ENCODE measurements at places on chromosomes 6 and 20.
A peak's percentile ranks its signal among the peaks of the same experiment; 100 is the strongest.

- no peak for DNase-seq
Measured at GRCh38 chr20:56465997-56466396, 2.4 kb upstream of the RTF2 start.

- DNase-seq: peak; percentile 26
Measured at GRCh38 chr6:143026696-143027449, 33.8 kb upstream of the AIG1 start.

- no peak for DNase-seq
Measured at GRCh38 chr6:170288091-170288631, 2.7 kb downstream of the DLL1 start.

DNA sequence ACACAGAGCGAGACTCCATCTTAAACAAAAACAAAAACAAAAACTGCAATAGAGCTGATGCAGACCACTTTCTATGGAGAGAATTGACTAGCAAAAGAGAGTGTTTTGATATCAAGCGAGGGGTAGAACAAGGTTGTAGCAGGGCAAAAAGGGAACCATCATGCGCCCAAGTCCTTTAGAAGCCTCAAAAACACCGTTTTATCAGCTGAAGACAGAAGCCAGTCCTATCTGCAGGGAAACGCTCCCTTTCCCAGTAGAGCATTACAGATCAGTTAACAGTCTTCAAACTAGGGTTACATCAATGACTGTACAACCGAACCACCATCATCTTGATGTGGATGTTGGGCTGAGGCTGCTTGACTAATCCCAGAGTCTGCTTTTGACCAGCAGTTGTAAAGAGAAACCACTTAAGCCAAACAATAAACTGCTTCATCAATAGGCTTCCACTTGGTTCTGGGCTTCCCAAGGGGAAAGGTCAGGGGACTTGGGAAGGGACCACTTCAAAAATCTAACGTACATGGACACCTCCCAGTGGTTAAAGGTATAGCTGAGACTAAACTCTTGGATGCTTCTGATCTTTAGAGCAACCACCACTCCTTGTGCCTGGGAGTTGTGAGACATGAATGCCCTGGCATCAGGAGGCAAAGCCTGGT, 59.6 kb upstream of the SPDEF start:
- DNase-seq: no peak

- DNase-seq: no peak
Measured at GRCh38 chr20:57480444-57481160, 44.3 kb downstream of the CTCFL start.

DNA sequence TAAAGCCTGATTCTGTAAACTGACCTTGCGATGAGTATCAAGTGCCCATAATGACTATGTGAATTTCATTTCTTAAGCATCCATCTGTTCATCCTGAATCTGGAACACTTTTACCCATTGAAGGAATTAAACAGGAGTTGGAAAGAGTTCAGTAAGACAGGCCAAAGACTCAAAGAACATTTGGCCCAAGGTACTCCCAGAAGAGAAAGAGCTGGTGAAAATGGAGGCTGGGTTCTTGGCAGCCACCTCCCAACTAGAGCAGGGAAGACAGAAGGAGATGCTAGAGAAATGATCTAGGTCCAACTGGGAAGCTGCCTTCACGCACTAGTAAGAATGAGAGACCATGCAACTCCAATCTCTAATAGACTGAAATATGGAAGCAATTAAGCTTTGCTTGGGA, 290.8 kb upstream of the RNF24 start:
- no peak for DNase-seq

- no peak for DNase-seq
Measured at GRCh38 chr6:68741501-68742386, 106.7 kb downstream of the ADGRB3 start.

- DNase-seq: peak; percentile 17
Measured at GRCh38 chr6:13615792-13616120, 621 bp downstream of the NOL7 start.

DNA sequence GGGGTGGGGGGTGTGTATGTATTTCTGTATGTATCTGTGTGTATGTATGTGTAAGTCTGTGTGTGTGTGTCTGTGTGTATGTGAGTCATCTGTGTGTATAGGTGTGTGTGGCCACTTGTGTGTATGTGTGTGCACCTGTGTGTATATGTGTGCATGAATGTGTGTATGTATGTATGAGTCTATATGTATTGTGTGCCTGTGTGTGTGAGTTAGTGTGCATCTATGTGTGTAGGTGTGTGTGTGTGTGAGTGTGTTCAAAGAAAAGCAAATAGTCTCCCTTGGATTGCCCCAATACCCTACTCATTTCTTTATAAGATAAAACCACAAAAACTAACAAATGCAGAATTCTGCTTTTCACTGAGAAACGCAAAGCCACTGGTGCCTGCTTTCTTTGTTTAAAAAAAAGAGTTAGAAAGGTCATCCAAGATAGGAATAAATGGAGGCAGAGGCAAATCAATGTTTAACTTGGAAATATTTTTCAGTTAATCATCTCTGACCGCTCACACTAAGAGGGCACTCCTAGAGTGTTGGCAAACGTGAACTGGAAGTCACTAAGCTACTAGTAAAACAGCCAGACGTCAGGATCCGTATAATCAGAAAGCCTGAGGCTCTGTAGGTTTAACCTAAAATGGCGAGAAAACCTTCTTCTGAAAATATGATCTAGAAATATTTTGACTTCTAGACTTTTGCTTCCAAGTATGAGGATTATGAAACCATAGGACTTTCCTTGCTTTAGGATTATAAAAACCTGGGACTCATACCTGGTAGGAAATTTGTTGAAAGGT, 37.4 kb upstream of the JAG1 start:
- DNase-seq: no peak

- DNase-seq: no peak
Measured at GRCh38 chr6:170464524-170464979, 88.6 kb downstream of the PSMB1 start.

DNA sequence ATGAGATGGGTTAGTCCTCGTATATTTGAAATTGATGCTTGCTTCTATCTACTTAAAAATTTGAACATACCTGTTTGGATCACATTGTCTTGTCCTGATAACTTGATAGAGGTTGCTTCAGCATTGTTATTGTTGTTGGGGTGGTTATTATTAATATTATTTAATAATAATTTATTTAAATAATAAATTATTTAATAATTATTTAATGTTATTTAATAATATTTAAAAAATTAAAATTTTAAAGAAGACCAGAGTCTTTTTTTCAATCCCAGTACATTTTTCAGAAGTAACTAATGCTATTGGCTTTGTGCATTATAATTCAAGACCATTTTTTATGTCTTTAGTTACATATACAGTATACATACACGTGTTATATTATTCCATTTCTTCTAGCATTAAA, 116.6 kb upstream of the DUSP22 start:
- no peak for DNase-seq

- DNase-seq: no peak
Measured at GRCh38 chr6:13038315-13038714, 290.0 kb downstream of the TBC1D7 start.

DNA sequence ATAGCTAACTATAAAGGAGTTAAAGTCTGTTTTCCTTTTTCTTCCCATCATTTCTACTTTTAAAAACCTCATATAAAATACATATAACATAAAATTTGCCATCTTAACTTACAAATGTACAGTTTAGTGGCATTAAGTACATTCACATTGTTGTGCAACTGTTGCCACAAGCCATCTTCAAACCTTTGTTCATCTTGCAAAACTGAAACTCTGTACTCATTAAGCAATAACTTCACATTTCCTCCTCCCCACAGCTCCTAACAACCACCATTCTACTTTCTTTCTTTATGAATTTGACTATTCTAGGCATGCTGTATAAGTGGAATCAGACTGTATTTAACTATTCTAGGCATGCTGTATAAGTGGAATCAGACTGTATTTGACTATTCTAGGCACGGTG, 4.5 kb downstream of the CCDC170 start:
- no peak for DNase-seq

DNA sequence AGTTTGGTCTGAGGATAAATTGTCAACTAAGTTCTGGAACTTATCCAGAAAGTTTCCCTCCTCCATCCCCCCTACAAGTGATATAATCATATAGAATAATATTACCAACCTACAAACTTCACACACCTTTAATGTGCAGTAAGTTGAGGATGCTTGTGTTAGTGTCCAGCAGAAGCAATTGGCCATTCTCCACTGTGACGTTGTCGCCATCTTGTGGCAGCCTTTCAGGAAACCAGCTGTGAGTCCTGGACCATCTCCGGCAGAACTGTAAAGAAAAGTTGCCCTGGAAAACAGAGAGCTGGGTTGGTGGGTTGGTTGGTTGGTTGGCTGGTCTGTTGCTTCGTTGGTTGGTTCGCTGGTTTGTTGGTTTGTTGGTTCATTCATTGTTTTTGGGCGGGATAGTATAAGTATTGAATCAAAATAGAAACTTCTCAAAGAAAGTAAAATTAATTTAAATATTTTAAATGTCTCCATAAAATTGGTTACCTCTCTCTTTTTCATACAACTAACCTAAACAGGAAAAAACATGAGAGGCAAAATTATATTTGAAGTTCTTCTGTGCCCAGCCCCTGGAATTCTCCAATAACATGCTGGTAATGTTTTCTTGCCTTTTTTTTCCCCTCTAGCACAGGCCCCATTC, 127.5 kb downstream of the PKHD1 start:
- DNase-seq: no peak

DNA sequence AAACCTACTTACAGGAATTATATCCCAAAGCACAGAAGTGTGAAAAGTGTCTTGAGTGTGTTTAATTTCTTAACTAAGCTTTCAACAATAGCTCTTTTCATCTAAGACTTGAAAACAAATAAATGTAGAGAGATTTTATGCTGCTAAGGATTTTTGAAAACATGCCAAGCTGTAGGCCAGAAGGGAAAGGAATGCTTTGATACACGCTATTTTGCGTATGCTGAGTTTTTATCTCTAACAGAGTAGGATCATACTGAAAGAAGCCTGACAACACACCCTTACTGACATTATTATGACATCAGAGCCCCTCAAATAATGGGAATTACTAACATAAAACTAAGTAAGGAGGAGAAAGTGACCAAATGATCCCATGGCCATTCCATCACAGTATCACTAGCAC, 265.5 kb downstream of the KHDC1L start:
- DNase-seq: no peak

GRCh38 chr6:164159061-164159460, 744.5 kb downstream of the QKI start:
- no peak for DNase-seq

DNA sequence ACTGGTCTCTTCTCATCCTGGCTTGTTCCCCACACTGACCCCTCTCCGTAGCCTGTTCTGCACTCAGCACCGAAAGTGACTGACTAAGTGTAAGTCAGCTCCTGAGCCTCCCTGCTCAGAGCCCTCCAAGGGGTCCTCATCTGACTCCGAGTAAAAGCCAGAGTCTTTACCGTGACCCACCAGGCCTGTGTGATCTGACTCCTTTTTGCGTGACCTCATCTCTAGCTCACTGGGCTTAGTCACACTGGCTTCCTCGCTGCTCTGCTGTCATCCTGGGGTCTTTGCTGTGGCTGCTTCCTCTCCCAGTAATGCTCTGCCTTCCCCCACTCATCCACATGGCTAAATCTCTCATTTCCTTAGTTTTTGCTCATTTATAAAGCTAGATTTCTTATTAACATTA, 116.6 kb downstream of the PLCB4 start:
- no peak for DNase-seq

DNA sequence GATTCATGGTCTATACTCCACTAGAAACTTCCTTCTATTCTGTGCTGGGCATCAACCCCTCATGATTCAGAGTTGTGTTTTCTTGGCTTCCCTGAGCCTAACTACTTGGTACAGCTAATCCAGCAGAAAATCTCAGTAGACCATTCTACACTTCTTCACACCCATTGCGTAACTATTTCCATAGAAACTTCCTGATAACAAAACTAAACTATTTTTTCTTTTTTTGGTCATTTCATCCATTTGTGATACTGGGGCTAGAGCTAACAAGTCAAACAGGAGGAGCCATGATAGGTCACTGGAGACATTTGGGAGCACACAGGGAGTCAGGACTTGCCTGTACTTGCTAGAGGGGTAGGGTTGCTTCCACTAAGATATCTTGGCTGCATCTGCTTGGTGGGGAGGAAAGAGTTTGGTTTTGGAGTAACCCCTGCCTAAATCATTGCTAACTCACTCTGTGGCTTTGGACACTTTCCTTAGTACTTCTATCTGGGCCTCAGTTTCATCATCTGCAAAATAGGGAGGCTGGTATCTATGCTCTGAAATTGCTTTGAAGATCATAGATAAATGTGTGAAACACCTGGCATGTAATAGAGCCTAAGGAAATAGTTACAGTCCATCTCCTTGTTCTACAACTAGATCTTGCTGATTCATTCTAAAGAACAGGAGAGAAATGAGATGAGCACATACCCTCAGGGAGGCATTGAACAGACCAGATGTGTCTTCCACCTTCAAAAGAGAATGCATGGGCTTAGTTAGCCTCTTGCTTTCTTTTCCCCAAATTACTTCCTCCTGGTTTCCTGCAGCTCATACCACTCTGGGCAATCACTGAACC, 127.9 kb upstream of the ADGRF1 start:
- no peak for DNase-seq

- DNase-seq: no peak
Measured at GRCh38 chr6:75155631-75156030, 50.2 kb downstream of the COL12A1 start.

- DNase-seq: no peak
Measured at GRCh38 chr6:46690911-46691451, 3.3 kb downstream of the TDRD6 start.

GRCh38 chr20:53176134-53176533, 204.0 kb downstream of the TSHZ2 start:
- no peak for DNase-seq

DNA sequence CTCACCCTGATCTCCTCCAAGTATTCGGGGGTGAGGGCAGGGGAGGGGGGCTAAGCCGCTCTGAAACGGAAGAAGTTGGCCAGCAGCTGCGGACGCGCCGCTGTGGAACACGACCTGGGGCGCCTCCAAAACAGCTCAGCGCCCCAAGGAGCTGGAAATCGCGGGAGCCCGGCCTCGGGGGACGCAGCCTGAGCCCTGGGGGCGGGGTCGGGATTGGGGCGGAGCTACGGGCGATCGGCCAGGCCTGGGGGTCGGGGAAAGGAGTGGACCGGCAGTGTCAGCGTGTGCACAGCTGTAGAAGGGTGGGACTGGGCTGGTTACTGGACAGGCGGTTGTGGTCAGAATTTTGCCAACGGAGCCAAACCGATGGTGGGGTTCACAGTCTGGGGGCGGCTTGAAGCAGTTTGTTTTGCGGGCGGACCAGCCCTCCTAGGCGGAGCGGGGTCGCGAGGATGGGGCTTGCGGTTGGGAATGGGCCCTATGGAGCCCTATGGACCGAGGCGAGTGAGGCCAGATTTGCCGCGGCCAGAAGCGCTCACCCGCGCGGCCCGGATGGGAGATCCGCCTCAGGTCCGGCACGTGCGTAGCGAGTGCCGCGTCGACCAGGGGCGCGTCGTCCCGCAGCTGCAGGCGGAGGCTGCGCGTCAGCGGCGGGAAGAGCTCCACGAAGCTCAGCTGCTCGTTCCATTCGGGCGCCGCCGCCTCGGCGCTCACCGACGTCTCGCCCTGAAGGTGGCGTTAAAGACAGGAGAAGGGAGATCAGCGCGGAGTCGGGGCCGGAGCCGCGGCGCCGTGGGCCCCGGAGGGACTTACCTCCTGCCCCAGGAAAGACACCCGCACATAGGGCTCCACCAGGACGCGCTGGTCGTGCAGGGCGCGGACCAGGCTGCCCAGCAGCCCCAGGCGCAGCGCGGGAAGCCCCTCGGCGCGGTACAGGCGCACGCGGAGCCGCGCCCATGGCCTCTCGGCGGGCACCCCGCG, 14.3 kb upstream of the SPAG4 start:
- peak; percentile 69 for DNase-seq

Data from activated T-helper 1 cell treated with anti-CD3 and anti-CD28 coated beads, Interleukin-2, amount 50 U/mL, for 16 hours (primary cell).